ENCODE measurements at places on chromosomes 11 and 22.

- DNase-seq, result no peak
These were observed 179.9 kb upstream of the PLET1 start for GRCh38 chr11:112440518-112440917.

GRCh38 chr22:45970705-45971407, 6.1 kb downstream of the WNT7B start:
- no peak for DNase-seq

- no peak for DNase-seq
These were observed 4.4 kb upstream of the MISFA start for GRCh38 chr11:18594999-18595749.

GRCh38 chr11:33052231-33052630, 12.9 kb downstream of the TCP11L1 start:
- no peak for DNase-seq

- DNase-seq, result peak; percentile 5
These were observed 14.7 kb downstream of the IGLL1 start for GRCh38 chr22:23565305-23565914.

- no peak for DNase-seq
These were observed 449 bp upstream of the TOM1 start for GRCh38 chr22:35299217-35299672.

DNA sequence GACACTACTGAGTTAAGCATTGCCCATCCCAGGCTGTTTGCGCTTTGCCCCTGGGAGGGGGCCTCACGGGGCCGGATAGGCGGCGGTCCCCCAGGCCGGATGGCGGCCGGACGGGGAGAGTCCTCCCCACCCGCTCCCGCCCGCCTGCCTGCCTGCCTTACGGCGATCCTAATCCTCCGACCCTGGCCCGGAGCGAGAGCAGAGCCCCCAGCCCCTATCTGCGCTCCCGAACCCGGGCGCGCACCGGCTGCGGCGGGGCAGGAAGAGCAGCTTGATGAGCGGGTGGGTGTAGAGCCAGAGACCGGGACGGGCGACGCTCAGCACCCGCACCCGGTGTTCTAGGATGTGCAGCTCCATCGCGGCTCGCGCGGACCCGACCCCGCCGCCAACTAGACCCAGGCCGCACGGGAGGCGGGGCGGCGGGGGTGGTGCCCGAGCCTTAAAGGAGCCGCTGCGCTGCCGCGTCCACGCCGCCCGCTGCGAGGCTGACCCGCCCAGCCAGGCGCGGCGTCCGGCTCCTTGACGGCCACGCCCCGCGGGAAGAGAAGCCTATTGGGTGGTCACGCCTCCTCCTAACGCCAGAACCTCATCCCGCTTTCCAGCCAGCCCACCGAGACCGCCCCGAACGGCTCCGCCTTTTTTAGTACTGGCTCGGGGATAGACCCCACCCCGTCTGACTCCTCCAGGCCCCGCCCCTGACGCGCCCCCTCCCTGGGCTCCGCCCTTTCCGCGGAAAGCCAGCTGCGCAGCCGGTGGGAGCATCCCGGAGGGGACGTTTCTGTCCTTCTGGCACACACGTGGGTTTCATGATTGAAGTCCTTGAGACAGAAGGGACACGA, at the start of gene CASTOR1:
TSS of gene CASTOR1 (minus strand) at position 365 of the 839 bp plus-strand sequence. CDS start at position 357, 8 bp downstream.
- DNase-seq, result peak; percentile 87

DNA sequence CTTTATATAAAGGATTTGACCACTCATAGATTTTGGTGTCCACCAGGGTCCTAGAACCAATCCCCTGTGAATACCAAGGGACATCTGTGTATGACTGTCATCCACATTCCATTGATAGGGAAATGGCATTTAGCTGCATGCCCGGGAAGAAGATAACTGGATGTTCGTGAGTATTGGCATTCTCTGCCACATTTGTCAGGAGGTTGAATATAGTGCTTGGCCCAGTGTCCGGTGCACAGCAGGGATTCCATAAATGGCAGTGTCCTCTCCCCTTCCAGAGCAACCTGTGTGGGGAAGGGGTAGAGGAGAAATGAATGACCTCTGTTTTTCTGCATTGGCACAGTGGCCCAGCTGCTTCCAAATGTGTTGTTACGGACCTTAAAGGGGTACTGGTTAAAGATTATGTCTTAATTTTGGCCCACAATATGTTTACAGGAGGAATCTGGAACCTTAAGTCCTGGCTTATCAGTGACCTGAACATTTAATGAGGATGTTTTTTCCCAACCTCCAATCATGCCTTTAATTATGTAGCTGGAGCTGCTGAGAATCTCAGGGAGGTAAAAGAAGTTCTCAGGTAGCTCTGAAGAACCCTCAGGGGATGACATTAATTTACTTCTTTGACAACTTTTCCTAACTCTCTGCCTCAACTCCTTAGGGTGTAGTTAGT, 33.6 kb upstream of the OR4B1 start:
- no peak for DNase-seq

DNA sequence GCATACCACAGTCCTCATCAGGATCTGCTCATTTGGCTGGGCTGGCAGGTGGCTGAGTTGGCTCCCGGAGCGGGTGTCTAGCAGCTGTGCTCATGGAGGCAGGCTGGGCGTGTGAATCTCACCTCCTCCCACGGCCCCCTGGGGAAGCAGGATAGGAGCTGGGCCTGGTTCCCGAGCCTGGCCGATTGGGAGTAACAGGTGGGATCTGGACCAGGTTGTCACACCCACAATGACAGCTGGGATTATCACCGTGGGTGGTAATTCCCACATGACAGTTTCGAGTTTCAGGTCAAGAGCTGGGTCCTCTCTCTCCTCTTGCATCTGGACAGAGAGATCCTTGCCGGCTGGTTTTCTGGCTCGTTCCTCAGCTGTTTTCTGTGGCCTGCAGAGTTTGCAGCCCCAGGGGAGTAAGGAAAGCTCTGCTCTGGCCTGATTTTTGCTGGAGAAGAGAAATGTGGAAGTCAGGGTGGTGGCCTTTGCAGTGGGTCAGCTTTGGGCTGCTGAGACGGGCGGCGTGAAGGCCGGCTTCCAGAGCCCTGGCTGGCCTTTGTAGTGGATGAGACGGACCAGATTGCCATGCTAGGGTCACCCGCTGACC, 57.0 kb downstream of the BCR start:
- DNase-seq, result no peak

- DNase-seq, result no peak
These were observed 855.6 kb downstream of the KCNA4 start for GRCh38 chr11:29161191-29161590.

DNA sequence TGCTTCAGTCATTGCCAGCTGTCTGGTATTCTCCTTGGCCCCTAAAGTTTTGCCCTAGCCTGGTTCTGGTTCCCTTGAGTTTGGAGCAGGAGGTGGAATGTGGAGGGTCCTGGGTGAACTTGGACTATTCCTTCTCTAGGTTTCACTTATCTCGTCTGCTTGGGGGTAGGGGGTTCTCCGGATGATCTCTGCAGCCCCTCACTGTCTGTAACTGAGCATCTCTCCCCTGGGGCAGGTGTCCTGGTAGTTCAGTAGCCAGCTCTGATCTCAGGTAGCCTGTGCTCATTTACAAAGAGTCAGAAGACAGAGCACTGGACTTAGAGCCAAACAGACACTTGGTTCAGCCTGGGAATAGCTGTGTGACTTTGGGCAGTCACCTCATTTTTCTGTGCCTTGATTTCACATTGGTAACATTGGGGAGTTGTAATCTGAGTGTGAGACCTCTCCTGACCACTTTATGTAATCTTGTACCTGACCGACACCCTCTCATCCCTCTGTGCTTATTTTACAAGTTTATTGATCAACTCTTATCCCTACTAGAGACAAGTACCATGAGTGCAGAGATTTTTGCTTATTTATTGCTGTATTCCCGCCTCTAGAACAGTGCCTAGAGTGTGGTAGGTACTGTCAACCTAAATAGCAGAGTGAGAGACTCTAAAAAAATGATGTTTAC, 804 bp downstream of the CCDC134 start:
- no peak for DNase-seq

GRCh38 chr22:21982338-21982965, at the start of gene TOP3B:
TOP3B (minus strand) TSS chr22:21982787; CDS start chr22:21975709, 7,078 bp downstream.
- peak; percentile 68 for DNase-seq

DNA sequence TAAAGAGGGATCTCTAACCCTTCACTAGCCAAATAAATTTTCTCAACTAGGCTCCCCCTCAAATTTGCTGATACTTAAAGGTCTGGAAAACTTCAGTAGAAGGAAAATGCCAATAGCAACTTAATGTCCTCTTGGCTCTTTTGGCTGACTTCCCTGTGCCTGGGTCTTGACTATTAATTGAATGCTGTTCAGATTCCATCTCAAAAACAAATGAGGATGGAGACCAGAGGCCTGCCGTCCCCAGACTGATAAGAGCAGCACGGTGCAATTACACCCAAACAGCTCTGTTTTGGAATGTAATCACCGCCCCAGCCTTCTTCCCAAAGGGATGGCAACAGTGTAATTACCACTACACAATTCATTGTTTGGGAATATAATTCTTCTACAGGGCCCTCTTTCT, 89.3 kb upstream of the CHRM4 start:
- DNase-seq, result no peak

DNA sequence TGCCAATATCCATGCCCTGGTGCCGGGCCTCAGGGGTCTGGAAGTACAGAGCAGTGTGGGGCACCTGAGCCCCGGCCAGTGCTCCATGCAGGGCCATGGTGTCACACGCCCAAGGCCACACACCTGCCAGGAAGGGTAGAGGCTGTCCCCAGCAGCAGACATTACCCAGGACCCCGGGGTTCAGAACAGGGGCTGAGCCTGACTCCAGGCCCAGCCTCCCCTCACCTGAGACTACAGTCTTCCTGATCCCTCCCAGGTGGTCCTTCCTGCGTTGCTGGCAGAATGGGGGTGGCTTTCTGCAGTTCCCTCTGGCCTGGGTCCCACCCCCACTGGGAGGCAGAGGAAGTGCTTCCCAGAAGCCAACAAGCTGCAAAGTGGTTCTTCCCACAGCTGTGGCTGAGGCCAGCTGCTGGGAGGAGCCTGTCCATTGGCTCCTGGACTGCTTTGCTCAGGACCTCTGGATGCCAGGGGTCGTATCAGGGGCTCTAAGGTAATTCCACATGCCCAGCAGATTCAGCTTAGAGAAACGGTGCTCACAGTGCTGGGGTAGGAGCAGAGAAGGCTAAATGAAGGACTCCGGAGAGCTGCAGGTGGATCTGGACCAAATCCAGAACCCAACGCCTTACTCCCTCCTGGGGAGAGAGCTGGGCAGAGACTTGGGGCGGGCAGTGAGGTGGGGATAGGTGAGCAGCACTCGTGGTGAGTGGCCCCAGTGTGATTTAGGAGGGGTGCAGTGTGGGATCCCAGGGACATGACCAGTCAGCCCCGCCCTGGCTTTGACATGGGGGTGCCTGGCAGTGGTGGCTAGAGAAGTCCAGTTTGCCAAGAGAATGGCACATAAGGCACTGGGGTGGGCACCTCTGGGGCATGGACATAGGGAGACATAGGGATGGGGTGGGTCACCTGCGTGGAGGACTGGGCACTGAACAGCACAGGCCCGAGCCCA, 12.6 kb downstream of the TCIRG1 start:
- DNase-seq, result no peak

DNA sequence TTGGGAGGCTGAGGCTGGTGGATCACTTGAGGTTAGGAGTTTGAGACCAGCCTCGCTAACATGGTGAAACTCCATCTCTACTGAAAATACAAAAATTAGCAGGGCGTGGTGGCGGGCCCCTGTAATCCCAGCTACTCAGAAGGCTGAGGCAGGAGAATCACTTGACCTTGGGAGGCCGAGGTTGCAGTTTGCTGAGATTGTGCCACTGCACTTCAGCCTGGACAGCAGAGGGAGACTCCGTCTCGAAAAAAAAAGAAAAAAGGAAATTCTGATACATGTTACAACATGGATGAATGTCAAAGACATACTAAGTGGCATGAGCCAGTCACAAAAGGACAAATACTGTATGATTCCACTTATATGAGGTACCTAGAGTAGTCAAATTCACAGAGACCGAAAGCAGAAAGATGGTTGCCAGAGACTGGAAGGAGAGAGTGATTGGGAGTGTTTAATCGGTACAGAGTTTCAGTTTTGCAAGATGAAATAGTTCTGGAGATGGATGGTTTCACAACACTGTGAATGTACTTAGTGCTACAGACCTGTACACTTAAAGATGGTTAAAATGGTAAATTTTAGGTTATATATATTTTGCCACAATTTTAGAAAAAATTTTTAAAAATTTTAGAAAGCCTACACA, 92.3 kb downstream of the BLID start:
- DNase-seq, result no peak

GRCh38 chr22:48867891-48868290, 959.8 kb downstream of the BRD1 start:
- no peak for DNase-seq

DNA sequence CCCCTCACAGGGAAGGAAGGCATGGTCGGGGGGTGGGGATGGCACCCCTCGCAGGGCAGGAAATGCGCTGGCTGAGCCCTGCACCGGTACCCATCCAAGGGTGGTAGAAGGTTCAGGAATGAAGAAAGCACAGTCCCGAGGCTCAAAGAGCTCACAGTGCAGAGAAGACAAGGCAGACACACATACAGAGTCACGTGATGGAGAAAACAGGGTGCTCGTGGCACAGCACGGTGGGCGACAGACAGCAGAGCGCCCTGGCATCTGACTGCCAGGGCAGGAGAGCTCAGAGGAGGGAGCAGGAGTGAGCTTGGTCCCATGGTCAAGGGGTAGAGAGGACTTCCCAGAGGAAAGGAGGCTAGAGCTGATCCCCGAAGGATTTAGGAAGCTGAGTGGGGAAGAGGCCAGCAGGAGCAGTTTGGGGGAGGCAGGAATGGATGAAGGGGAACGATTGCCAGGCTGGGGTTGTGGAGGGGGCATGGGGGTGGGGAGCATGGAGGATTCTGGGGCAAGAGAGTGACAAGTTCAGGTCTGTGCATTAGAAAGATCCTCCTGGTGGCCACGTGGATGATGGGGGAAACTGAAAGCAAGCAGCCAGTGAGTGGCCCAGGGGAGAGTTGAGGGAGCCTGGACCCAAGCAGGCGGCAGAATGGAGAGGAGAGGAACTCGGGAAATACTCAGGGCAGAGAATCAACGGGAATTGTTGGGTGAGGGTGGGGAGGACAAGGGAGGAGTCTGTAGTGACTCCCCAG, 43.9 kb downstream of the PDE2A start:
- no peak for DNase-seq

DNA sequence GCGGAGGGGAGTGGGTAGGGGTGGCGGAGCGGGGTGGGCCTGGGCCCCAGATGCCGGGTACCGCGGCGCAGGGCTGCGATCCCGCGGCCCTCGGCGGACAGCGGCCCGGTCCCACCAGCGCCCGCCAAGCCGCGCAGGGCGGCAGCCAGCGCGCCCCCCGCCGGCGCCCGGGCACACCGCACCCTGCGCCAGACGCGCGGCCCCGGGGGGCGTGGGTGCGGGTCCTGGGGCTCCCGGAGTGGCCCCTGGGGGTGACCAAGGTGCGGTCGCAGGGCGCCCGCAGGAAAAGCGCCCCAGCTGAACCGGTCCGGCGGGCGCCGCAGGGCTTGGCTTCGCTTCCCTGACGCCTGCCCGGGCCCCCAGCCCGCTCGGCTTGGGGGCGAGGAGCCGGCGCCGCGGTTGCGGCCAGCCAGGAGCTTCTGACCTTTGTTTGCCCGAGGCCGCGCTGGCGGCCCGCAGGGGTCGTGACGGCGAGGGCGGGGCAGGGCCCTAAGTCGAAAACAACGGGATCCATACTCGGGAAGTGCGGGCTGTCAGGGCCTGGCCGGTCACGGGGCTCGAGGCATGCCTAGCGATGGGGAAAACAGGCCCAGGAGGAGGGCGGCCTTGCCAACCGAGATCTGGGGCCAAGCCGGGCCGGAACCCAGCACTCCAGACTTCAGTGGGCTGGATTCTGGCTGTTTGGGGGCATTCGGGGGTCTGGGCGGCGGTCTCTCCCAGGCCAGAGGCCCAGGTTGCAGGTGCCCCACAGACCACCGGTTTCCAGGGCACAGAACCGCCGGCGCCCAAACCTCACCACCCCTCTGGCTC, 581 bp upstream of the AP5B1 start:
- DNase-seq, result no peak
